ENCODE measurements at places on chromosomes 7 and 10.

DNA sequence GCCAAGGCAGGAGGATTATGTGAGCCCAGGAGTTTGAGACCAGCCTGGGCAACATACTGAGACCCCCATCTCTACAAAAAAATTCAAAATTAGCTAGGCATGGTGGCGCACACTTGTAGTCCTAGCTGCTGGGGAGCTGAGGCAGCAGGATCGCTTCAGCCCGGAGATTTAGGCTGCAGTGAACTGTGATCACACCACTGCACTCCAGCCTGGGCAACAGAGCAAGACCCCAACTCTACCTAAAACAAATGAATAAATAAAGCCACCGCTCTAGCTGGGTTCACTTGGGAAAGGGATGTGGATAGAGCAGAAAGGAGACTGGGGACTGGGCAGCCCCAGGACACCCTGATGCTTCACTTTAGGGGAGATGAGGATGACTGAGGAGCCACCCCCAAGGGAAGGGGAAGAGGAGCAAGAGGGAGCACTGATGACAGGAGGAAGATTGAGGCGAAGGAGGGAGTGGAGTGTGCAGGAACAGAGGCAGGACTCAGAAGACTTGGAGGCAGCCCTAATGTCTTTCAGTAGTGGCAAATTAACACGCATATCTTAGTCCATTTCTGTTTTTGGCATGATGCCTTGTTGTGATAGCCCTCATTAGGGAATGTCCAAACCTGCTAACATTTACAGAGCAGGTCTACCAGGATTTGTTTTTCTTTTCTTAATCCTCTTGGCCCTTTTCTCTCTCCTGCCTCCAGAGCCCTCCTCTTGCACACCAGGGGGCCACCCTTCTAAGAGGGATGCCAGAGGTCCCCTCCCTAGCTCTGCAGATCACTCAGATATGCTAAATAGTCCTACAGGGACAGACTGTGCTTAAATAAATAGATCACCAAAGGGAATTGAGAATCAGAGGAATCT lies 88.3 kb downstream of the C10orf105 start:
- no peak for DNase-seq

- no peak for DNase-seq
These were observed 293.4 kb upstream of the C7orf33 start for GRCh38 chr7:148296994-148297644.

DNA sequence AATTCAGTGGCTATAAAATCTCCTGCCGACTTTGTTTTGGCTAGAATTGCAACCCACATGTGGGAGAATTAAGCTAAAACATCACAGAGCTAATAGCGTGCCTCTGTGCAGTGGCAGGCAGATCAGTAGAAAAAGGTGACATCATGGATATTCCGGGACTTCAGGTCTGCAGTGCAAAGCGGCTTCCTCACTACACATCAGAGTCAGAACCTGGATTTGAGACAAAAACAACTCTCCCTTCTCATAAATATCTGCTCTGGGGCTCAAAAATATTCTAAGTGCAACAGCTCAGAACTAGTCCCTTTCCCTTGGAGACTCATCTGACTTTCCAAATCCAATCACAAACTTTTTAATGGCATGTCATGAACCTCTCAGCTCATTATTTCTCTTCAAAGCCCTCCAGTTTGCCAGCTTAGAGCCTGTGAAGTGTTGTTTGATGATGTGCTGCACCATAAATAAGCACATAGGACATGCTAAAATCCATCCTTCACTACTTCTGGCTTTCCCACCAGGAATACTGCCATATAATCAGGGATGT lies 337.1 kb downstream of the RNLS start:
- peak; percentile 67 for DNase-seq

GRCh38 chr7:56106108-56107073 lies at the start of gene CHCHD2:
TSS of gene CHCHD2 (minus strand) at chr7:56106476. CDS start at chr7:56106413, 63 bp downstream.
- peak; percentile 99 for DNase-seq

DNA sequence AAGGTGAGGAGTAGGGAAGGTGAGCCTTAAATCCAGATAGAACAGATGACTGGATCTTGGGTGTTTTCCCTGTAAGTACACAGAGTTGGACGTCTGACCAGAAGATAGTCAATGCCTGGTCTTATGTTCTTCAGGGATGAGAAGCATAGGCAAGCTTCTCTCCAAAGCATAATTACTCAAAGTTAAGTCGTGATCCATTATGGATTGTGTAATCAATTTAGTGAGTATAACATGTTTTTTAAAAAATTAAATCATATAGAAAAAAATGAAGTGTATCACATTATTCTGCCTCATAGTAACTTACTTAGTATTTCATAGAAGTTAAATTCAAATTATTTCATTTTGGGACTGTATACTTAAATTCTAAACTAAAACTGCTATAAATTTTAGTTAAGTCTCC lies 39.7 kb downstream of the KDM7A start:
- no peak for DNase-seq

- DNase-seq = no peak
These were observed 66.9 kb downstream of the NXPH1 start for GRCh38 chr7:8500286-8500685.

DNA sequence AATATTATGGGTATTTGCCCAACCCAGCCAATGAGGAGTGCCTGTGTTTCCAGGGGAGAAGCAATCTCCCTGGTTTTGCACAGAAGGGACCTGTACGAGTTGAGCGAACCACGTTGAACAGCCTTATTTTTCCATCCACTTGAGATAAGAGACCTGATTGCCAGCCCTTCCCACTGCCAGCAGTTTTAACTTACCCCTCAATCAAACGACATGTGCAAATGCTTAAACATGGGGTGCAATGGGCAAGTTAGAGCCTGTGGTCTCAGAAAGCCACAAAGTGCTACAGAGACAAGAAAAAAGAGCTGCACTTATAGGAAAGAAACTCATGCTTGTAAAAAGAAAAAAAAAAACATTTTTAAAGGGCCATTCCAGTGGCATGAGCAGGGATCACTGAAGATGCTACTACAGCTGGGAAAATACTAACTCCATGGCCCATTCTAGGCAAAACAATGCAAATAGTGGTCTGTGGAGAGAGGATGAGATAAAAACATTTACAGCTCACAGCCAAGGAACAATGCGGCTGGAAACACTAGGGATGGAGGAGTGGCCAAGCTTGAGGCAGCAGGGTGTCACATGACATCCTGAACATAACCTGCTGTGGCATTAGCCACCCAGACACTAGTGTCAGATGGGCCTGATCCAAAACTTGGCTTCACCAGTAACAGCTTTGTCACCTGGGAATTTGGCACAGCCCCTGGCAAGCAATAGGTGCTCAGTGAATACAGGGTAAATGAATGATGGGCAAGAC lies 162.8 kb downstream of the ELMO1 start:
- no peak for DNase-seq

DNA sequence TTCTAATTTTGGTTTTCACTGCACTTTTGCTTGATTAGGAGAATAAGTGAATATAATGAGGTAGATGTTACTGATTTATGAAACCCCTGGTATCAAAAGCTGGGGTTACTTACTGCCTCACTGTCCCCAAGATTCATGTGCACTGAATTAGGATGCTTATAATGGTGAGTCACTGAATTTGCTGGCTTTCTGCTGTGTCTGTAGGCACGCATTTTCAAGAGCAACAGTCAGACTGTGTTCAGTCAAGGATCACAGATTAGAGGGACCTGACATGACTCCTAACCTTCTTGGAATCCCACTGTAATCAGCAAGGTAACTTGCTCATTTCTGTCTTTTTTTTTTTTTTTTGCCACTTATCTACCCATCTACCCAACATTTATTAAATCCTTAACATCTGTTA lies 59.7 kb downstream of the GPR85 start:
- peak; percentile 1 for DNase-seq

- peak; percentile 13 for DNase-seq
These were observed 82.5 kb upstream of the LRGUK start for GRCh38 chr7:134044682-134045081.

GRCh38 chr10:124353091-124353815 lies 65.5 kb downstream of the OAT start:
- DNase-seq = no peak

DNA sequence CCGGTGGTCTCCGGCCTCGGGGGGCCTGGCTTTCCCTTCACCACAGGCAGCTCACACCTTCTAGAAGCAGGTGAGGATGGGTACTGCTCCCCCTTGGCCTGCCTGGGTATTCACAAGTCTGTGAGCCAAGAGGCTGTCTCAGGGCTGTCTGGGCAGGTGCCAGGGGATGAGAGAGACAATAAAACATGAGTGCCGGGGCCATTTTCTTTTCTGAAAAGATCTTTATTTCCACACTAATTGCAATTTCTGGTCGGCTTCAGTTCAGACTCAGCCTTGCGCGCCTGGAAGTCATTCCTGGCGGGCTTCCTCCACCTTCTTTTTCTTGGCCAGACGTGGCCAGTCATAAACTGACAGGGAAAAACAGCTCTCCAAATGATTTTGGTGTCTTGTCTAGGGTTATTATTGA lies 171.2 kb downstream of the ARHGAP12 start:
- DNase-seq = no peak

- no peak for DNase-seq
These were observed 354.3 kb downstream of the CALN1 start for GRCh38 chr7:72057796-72058195.

- no peak for DNase-seq
These were observed 8.8 kb upstream of the SPAM1 start for GRCh38 chr7:123916240-123916724.
